ENCODE measurements at places on chromosomes 13 and 19.

DNA sequence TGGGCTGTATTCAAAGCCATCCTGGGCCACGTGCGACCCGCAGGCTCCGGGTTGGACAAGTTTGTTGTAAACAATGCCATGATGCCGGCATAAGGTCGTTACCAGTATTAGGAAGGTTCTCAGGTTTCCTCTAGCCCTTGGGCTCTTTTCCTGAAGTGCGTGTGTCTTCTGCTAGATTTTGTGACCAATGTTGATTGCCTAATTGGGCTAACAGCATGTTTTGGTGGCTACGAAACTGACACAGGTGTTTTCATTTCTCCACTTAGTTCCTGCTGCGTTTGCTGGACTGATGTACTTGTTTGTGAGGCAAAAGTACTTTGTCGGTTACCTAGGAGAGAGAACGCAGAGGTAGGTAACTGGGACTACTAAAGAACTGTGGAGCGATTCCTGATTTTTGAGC is 20.3 kb downstream of the ALOX5AP start:
- DNase-seq = no peak

GRCh38 chr19:5977222-5977784 is 637 bp downstream of the RANBP3 start:
- DNase-seq = no peak

- no peak for DNase-seq
Measured at GRCh38 chr13:30872276-30872594, 33.8 kb upstream of the MEDAG start.

- no peak for DNase-seq
Measured at GRCh38 chr19:46147791-46148288, at the start of gene IGFL2. TSS of gene IGFL2 (plus strand) at chr19:46148238. CDS start at chr19:46148279, 41 bp downstream.

DNA sequence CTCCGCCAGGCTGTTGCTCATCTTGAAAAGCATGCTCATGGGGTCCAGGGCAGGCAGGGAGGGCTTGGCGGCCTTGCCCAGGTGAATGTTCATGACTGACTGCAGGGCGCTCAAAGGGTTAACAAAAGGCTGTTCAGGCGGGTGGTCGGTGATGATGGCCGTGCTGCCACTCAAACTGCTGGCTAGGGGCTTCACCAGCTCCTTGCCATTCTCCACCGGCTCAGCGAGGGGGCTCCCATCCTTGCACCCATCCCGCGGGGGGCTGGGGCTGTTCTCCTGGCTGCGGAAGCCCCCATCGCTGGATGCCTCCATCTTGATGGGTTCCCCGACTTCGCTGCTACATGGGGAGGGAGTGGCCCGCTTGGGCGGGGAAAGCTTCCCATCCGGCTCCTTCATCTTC is 71.7 kb downstream of the TSHZ3 start:
- DNase-seq = no peak

- DNase-seq = no peak
Measured at GRCh38 chr13:50809133-50810090, 34.1 kb downstream of the DLEU7 start.

DNA sequence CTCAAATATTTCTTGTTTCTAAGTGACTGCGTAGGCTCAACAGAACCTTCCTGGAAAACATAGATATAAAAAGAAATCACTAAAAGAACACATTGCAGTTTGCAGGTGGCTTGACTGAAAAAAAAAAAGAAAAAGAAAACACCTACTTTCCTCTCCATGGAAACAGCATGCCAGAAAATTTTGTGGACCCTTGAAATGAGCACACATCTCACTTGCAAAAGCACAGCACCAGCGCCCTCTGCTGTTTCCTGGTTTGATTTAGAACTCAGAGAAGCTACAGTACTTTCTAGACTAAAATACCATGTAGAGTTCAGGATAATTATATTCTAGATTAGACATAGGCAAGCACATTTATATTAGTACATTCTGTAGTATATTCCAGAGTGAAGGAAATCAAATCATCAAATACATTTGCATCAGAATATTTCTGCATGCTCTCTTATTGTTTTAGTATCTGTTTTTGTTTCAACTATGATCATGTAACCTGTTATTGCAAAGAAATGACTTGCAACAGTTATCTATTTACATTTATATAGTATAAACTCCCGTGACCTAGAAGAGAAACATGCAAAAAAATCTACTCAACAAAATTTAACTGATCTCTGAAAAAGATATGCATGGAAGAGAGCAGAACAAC is 22.3 kb upstream of the XPO4 start:
- DNase-seq = peak; percentile 84

DNA sequence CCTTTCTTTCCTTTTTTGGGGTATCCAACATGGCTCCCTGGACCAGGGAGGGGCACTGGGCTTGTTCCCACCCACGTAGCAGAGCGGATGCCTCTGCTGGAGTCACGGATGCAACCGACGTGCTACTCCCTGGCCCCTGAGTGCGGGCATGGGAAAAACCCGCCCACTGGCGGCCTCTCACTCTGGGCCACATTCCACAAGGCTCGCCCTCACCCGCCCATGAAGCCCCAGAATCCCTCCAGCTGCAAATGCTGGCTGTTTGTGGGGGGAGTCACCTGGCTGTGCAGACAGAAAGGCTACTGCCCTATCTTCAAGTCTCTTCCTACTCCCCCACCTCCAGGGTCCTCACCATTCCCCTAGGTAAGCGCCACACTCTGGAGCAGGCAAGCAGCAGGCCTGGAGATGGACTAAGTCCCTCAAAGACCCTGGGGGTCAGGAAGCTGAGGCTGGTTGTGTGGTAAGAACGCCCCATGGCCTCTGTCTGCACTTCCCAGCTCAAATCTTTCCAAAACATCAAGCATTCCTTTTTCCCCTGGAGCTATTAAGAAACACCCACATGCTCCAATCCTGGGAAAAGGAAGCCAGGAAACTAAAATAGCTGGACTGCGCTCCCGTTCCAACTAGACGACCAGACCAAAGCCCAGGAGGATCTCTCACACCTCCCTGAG is 17.9 kb upstream of the EPHX3 start:
- DNase-seq = peak; percentile 42

DNA sequence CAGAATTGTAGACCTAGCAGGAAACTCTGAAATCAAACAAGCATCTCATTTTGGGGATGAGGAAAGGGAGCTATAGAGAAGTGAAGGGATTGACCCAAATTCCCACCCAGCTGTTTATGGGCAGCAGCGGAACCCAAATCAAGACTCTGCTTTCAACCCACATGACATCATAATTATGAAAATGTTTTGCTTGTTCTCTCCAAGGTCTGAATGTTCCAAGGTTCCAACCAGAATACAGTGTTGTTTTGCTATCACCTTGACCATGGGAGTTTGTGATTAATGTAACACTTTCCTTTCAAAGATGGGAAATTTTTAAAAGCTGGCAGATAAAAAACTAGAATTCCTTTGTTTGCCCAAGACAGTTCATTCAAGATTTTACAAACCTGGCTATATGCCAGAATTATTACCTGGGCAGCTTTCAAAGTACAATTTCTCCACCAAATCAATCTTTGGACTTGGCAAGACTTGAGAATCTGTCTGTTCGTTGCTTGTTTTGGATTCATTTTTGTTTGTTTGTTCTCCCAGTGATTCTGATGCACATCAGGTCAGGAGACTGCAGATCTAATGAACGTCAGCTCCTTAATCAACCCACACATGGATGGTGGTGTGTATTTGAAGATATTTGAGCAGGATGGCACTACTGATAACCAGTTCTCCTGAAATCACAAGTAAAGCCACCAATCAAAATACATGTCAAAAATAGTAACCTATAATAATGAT is 322.7 kb downstream of the FOXO1 start:
- DNase-seq = no peak
